ENCODE measurements at places on chromosomes 16 and 17.

DNA sequence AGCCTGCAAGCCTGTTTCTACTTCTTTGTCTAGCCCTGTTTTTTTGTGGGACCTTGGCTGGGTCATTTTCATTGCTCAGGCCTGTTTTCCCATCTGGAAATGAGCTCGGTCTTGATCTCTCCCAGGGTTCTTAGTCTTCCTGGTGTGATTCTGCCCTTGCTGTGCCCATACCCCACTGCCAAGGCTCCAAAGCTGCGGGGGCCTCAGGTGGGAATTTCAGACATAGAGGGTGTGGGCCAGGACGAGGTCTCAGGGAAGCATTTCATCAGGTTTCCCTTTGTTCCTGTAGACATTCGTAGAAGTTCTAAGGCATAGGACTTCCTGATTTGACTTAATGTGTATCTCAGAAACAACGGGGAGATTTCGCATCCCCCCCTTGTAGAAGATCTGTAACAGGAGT, 5.8 kb downstream of the MPRIP start:
- no peak for DNase-seq

DNA sequence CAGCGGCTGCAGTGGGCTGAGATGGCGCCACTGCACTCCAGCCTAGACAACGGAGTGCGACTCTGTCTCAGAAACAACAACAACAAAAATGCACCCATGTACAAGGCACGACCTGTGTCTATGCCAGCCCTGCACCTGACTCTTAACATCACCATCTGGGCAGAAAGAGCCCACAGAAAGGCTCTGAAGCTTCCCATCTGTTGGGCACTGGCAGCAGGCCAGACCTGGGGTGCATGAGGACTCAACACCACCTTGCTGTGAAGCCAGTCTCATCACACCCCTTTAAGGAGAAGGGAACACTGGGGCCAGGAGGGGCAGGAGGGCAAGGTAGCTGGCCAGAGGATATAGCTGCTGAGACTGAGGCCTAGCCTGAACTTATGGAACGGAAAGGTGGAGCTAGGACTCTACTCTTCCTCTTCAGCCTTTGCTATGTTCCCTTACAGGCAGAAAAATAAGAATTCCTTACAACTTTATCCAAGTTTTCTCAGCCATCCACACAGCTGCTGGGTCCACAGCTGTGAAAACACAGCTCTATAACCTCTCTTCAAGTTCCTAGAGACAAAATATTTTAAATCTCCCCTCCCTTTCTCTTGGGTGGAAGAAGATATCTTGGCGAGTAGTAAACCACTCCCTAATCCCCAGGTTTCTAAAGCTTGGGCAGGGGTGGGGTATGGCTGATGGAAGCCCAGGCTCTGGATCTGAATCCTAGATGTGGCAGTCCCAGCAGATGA, 2.8 kb downstream of the ELOB start:
- no peak for DNase-seq

DNA sequence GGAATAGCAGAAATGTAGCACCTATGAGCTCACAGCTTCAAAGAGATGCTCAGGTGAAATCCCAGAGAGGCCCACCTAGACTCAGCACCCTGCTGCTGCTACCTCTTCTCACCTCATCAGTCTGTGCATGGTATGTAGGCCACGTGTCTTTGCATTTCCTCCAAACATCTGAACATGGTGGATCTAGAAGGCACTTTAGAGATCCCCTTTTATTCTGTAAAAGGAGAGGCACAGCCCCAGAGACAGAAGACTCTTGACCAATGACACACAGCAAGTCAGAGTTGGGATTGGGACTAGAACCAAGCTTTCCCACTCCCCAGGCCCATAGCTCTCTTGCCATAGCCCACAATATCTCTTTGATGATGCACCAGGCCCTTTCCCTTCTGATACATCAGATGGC, 19.4 kb upstream of the NKD1 start:
- DNase-seq: no peak

- DNase-seq: no peak
These were observed 86.6 kb downstream of the PLXDC1 start for GRCh38 chr17:39064819-39065218.

GRCh38 chr17:7841915-7842379, 7.9 kb downstream of the KDM6B start:
- DNase-seq: peak; percentile 80
